ENCODE measurements at places on chromosomes 3 and 15.

DNA sequence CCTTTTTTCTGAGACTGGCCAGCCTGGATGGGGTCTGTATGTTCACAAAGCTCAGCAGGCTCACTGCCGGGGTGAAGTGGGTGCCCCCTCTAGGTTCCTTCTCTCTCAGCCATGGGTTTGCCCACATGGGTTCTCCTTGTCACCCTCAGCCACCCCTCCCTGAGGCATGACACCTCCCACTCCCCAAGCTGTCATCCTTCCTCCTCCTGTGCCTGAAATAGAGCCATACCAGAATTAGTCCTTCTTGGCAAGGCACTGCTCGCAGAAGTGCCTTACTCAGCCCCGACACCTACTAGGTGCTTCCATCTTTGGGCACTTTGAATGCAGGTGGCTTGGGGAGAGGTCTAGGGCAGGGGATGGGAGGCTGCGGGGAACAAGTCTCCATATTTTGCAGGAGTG lies 62.9 kb upstream of the SEC13 start:
- DNase-seq, result no peak

DNA sequence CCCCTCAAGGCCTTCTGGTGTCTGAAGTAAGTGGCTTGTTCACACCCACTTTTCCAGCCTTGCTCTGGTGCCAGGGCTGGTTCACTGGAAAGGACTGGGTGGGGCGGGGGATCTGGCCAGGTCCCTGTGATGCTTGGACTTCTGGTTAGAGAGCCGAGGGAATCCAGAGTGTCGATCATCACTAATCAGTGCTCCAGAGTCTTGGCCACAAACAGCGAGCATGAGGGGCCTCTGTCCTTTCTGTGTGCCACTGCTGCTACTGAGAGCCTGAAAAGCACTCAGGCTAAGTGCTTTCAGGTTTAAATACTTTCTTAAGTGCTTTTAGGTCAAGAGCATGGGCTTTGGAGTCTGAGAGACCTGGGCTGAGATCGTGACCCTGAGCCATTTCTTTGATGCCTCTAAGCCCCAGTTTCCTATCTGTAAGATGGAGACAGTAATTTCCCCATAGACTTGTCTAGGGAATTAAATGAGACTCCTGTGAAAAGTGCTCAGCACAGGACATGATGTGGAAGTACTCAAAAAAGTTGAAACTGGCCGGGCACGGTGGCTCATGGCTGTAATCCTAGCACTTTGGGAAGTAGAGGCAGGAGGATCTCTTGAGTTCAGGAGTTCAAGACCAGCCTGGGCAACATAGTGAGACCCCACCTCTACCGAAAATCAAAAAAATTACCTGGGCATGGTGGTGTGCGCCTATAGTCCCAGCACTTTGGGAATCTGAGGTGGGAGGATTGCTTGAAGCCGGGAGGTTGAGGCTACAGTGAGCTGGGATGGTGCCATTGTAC lies 53.8 kb upstream of the SEC22A start:
- DNase-seq, result no peak

DNA sequence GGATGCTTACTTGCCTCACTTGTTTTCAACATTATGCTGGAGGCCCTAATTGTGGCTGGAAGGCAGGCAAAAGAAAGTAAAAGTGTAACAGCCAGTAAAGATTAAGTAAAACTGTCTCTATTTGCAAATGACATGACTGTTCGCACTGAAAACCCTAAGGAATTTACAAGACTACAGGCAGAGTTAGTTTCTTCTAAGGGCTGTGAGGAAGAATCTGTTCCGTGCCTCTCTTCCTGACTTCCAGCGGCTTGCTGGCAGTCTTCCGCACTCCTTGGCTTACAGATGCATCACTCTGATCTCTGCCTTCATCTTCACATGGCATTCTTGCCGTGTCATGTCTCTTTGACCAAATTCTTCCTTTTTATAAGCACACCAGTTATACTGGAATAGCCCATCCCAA lies 86.1 kb downstream of the DLG1 start:
- DNase-seq, result no peak

GRCh38 chr3:164486150-164486549 lies 592.1 kb downstream of the SI start:
- no peak for DNase-seq

All from stimulated activated CD4-positive, alpha-beta T cell treated with anti-CD3 and anti-CD28 coated beads, Interleukin-15, amount 100 ng/mL, for 48 hours (primary cell).